NCI-H2107 (cell line): ENCODE measurements at places on chromosomes 11 and 22.

GRCh38 chr11:113960702-113961330 lies 14.1 kb upstream of the HTR3A start:
- DNase-seq: no peak

- DNase-seq: no peak
These were observed 12.1 kb downstream of the CECR2 start for GRCh38 chr22:17381192-17381913.

DNA sequence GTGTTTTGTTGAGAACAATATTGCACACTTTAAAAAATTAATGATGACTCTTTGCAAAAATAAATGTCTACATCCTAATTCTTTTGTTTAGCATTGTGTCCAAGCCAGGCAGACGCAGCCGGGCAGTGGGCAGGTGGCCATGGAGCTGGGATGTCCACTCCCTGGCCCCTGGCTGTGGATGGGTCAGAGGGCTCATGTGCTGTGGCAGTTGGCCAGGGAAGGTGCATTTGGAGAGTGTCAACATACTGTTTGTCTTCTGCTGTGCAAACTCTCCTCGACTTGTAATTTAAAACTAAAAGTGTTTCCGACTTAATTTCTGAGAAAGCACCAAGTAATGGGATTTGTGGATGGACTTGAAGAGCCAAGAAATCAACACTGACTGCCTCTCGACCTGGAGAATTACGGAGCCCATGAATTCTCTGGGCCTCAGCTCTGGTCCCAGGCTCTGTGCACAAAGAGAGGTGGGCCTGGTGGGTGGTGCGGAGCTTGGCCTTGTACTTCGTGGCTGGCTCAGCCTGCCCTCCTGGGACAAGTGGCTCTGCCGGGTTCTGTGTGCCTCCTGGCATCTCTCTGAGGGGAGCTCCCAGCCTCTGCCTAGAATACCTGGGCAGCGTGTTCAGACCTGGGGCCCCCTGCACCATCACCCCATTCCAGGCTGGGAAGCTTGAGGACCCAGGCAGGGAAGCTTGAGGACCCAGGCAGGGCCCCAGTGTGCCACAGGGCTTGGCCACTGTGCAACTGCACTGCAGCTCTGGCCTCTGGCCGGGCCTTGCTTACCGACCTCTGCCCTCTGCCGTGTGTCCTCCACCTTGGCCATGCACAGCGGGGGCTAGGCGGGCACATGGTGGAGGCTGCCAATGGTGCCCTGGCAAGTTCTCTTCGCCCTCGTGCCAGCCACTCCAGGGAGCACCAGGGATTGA lies 46.4 kb downstream of the RTN4R start:
- DNase-seq: no peak

DNA sequence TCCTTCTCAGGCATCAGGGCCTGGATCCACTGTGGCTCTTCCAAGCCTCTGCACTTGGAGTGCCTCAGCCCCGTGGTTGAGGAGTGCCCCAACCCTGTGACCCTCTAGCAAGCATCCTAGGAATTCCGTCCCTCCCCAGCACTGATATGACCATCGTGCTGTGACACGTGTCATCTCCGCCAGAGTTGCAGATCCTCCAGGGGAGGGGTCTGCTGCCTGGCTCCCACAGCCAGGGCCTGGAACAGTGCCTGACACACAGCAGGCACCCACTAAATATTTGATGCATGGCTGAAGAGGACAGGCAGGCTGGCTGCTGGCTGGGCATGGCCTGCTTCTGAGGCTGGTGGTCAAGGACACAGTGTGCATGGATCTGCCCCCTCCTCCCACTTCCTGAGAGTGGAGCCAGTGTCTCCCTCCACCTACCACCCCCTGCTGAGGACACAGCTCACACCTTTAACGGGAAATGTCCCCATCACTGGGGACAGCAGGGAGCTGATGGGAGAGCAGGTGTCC lies 1.7 kb upstream of the CD81 start:
- DNase-seq: no peak

- DNase-seq: no peak
These were observed 14.1 kb downstream of the LPXN start for GRCh38 chr11:58561394-58562098.

- DNase-seq: no peak
These were observed 34.6 kb upstream of the CEP126 start for GRCh38 chr11:101880222-101880621.

DNA sequence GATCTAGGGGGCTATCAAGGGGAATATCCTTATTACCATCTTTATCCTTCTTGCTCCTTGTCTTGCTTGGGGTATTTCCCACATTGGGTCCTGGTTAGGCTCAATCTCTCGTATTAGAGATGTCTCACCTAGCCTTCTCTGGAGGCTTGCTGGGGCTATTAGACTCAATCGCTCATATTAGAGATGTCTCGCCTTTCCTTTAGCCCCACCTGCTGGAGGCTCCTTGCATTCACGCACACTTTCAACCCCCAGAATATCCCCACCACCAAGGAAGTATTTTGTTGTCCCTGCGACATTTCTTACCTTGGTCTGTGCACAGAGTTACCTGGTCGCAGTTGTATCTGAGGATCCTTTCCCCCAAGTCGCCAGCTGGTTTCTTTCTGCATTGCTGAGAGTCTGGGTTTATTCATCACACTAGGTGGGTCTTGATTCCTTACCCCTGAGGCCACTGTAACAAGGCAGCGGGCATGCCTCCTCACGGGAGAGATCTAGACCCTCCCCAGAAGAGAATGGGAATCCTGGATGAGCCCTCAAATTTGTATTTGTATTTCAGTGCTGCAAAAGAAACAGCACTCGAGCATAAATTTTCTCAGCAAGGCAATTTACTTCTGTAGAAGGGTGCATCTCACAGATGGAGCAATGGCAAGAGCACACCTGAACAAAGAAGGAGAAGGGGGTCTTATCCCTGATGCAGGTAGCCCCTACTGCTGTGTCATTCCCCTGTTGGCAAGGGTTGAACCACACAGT lies 15.9 kb upstream of the HYLS1 start:
- no peak for DNase-seq

DNA sequence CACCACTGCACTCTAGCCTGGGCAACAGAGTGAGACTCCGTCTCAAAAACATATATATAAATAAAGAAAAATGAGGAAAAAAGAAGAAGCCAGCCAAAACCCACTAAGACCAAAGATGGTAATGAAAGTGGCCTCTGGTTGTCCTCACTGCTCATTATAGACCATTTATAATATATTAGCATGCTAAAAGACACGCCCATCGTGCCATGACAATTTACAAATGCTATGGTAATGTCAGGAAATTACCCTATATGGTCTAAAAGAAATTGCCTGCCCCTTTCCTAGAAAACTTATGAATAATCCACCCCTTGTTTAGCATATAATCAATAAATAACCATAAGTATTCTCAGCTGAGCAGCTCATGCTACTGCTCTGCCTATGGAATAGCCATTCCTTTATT lies 16.1 kb upstream of the TMEM86A start:
- no peak for DNase-seq

GRCh38 chr11:34169686-34170085 lies 64.3 kb downstream of the NAT10 start:
- DNase-seq: no peak

- DNase-seq: no peak
These were observed 673 bp upstream of the PANX2 start for GRCh38 chr22:50169774-50170341.

DNA sequence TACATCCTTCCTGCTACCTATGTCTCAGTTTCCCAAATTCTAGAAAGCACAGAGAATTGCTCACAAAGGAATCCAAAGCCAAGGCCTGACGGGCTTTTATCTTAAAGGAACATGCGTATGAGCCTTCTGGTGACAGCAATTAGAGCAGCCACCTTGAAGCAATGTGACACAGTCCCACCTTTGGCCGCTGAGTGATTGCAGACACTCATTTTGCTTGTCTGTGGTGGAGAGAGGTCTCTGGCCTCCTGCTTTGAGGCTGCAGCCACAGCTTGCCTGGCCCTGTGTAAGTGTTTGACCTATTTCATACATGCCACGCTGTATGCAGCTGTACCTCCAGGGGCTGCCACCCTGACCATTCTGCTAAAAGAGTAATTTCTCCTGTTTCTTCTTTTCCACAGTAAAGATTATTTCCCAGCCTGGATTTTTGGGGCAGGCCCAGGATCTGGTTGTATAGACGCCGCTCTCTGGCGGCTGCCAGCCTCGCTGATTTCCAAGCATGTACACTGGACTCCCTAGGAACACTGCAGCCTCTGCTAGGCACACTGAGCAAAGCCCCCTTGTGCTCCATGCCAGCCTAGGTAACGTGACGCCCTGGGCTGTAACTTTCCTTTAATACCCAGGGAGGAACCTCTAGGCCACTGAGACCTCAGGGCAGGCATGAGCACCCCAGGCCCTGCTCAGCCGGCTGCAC lies 1.1 kb upstream of the TMA7B start:
- DNase-seq: no peak
